Foreskin fibroblast (primary cell): ENCODE measurements at places on chromosomes 3 and 15.
A peak's percentile ranks its signal among the peaks of the same experiment; 100 is the strongest.

- DNase-seq: no peak
Observed at GRCh38 chr3:172271386-172271976, 176.8 kb downstream of the GHSR start.

GRCh38 chr3:50840983-50841489 is 166.3 kb downstream of the DOCK3 start:
- DNase-seq: no peak

GRCh38 chr3:46127503-46127902 is 80.6 kb downstream of the CCR1 start:
- DNase-seq: peak; percentile 88

GRCh38 chr3:81249540-81250029 is 511.9 kb downstream of the GBE1 start:
- no peak for DNase-seq

- no peak for DNase-seq
Observed at GRCh38 chr3:36689560-36689959, 74.8 kb downstream of the DCLK3 start.

GRCh38 chr3:65400899-65401298 is 637.8 kb downstream of the MAGI1 start:
- no peak for DNase-seq

- no peak for DNase-seq
Observed at GRCh38 chr3:21791356-21791755, 40.3 kb upstream of the ZNF385D start.

DNA sequence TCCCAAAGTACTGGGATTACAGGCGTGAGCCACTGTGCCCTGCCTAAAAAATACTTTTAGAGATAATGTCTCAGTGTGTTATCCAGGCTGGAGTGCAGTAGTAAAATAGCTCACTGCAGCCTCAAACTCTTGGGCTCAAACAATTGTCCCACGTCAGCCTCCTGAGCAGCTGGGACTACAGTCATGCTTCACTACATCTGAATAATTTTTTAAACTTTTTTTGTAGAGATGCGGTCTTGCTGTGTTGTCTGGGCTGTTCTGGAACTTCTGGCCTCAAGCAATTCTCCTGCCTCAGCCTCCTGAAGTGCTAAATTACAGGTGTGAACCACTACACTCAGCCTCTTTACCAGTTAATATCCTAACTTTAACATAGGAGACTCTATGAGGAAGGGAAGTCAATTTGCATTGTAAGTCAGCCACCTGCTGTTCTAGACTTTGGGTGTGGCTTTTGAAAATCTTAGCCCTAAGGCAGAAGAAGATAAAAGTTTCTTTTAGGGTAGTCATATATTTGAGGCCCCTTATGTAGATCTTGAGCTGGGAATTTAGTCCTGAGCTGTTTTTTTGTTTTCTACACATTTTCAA is 78.2 kb upstream of the RASGRP1 start:
- DNase-seq: no peak

- peak; percentile 87 for DNase-seq
Observed at GRCh38 chr3:179558742-179559364, 3.9 kb upstream of the ACTL6A start.

DNA sequence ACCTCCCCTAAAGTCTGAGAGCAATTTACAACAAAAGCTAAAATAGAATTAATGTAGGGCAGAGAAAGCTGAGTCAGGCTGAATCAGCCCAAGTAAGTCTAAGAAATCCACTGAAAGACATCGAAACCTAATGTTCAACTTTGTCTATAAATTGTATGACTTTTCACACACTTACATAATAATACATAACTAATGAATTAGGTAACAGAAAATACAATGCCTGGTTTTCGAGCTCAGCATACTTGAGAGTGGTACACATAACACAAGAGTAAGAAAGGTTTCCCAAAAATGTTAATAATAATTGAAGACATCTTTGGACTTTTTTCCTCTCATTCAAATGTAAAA is 55.3 kb upstream of the VGLL4 start:
- peak; percentile 64 for DNase-seq
